ENCODE measurements at places on chromosomes 13 and 19.

GRCh38 chr13:50126993-50127725 lies 111.9 kb downstream of the KCNRG start:
- DNase-seq = peak; percentile 82

DNA sequence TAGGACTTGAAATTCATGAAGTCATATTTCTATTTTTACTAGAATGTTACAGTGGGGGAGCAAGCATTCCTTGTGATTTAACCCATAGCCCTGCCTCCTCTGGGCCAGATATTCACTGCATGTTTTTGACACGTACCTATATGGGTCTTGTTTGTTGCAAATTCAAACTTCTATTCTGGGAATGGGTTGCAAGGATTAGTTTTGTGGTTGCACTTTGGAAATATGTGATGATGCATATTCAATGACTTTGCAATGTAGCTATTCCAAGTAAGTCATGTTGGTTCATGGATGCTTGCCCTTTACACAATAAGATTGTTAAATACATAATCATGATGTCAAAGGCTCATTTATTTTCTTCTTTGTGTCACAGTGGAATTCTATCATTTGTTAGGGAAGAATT lies 440.8 kb downstream of the TDRD3 start:
- no peak for DNase-seq

DNA sequence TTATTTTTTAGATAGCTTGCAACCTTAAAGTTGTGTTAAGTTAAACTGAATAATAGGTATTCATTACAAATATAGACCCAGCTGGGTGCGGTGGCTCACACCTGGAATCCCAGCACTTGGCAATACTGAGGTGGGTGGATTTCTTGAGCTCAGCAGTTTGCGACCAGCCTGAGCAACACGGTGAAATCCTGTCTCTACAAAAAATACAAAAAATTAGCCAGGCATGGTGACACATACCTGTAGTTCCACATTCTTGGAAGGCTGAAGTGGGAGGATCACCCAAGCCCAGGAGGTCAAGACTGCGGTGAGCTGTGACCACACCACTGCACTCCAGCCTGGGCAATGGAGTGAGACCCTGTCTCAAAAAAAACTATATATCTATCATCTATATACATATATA lies 386.5 kb downstream of the PCDH17 start:
- DNase-seq = no peak

DNA sequence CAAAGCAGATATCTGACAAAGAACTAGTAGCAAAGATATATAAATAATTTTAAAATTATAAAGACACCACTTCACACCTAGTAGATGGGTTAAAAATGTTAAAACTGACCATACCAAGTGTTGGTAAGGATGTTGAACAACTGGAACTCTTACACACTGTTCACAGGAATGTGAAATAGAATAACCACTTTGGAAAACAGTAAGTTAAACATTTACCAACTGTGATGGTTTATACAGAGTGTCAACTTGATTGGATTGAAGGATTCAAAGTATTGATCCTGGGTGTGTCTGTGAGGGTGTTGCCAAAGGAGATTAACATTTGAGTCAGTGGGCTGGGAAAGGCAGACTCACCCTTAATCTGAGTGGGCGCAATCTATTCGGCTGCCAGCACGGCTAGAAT lies 19.2 kb downstream of the UTP14C start:
- DNase-seq = no peak

- DNase-seq = no peak
Measured at GRCh38 chr13:29294821-29295220, 300.7 kb downstream of the SLC7A1 start.

- no peak for DNase-seq
Measured at GRCh38 chr19:44812142-44812718, 3.3 kb downstream of the BCAM start.

- DNase-seq = no peak
Measured at GRCh38 chr13:43522788-43523187, 264.0 kb downstream of the ENOX1 start.

- no peak for DNase-seq
Measured at GRCh38 chr13:29292045-29292444, 303.4 kb downstream of the SLC7A1 start.

GRCh38 chr13:23609414-23609760 lies 39.2 kb downstream of the TNFRSF19 start:
- no peak for DNase-seq

GRCh38 chr13:102686024-102686423 lies 8.8 kb downstream of the METTL21C start:
- DNase-seq = no peak

- DNase-seq = no peak
Measured at GRCh38 chr13:29835280-29836061, 14.9 kb downstream of the UBL3 start.

DNA sequence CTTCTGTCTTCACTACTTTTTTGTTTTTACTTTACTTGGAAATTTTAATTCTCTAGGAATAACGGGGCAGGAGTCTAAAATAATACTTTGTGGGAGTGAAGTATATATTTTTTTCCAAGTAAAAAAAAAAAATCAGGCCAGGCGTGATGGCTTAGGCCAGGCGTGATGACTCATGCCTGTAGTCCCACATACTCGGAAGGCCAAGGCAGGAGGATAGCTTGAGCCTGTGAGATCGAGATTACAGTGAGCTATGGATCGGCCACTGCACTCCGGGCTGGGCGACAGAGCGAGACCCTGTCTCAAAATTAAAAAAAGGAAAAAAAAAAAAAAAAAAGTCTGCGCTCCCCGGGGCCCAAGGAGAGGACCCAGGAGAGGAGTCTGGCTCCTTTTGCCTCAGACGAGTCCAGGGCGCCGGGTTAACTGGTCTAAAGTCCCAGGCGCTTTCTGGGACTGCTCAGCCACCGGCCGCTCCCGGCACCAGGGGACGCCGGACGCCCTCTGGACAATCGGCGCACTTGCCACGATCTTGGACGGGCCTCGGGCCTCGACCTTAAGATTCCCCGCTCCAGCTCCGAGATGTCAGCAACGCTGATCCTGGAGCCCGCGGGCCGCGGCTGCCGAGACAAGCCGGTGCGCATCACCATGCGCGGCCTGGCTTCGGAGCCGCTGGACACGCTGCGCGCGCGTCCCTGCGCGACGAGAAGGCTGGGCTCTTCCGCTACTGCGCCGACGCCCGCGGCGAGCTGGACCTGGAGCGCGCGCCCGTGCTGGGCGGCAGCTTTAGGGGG lies 2.7 kb upstream of the ZFP82 start:
- DNase-seq = no peak

- no peak for DNase-seq
Measured at GRCh38 chr13:113862191-113862930, 1.5 kb downstream of the GAS6 start.

- no peak for DNase-seq
Measured at GRCh38 chr13:92602560-92602959, 624.0 kb upstream of the GPC6 start.

- no peak for DNase-seq
Measured at GRCh38 chr19:41363371-41363752, 587 bp downstream of the B9D2 start.

GRCh38 chr19:49287141-49287770 lies 37.7 kb downstream of the SLC6A16 start:
- no peak for DNase-seq

DNA sequence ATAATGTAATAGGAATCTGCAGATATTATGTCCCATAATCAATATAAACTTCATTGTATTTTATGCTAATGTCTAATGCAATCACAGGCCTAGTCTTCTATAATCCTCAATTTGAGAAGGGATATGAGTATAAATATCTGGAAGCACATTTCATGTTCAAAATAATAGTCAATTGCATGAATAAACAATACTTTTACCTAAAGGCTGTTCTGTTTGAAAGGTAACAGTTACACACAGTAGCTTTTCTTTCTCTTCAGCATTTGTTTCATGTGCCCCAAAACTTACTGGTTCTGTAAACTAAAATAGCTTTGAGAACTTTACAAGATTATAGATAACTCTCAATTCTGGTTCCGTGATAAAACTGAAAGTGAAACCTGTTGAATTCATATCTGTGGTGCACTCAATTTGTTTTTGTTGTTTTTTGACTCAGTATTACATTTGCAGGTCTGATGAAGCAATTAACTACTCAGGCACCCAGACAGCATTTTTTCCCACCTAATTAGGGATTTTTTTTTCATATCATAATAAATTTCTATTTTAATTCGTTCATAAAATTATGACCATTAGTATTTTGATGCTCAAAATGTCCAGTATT lies 1193.8 kb downstream of the SLITRK1 start:
- no peak for DNase-seq

DNA sequence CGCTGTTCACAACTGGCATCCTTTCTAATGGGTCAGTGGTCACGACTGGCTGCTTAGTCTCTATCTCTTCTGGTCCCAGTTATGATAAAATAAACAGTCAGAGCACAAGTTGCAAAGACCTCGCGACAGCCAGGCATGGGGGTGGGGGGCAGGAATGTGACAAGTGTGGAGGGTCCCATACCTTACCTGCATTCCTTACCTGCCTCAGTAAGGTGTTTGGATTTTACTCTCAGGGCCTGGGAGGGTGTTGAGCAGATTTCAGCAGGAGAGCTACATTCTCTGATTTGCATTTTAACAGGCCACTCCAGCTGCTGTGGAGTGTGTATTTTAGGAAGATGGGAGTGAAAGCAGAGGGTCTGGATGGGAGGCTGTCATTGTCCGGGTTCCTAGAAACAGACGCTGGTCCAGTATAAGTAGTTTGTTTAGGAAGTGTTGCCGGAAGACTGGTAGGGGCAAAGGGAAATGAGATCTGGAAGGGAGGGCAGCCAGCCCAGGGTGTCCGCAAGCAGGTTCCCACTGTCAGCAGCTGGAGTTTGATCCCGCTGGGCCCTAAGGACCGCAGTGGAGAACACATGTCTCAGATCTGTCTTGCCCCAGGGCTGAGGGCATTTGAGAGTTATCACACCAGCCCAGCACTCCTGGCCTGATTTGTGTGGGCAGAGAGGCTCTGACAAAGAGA lies 920.0 kb downstream of the UQCRFS1 start:
- no peak for DNase-seq

DNA sequence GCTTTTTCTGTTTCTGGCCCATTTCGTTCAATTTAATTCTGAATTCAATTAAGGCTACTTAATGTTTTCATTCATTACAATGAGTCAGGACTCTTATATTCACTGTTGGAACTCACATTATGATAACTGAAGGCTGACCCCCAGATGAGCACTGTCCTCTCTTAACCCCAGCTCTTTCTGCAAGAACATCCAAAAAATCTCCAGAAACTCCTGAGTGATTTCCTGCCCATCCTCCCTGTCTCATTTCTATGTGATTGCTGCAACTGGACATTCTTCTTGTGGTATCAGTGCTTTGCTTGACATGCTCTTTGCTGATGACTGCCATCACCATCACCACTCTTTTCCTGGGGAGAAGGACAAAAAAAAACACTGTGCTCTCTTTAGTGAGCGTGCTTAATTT lies 240.3 kb downstream of the SPRY2 start:
- DNase-seq = no peak

GRCh38 chr13:51347099-51347498 lies 7.6 kb downstream of the SERPINE3 start:
- no peak for DNase-seq

- DNase-seq = no peak
Measured at GRCh38 chr19:48817585-48818124, 6.8 kb upstream of the BCAT2 start.

Measured in activated CD8-positive, alpha-beta memory T cell treated with anti-CD3 and anti-CD28 coated beads for 24 hours (primary cell).